AG09319 (cell line): ENCODE measurements at places on chromosomes 3 and 15.

GRCh38 chr15:31503758-31504461 is 177.3 kb downstream of the KLF13 start:
- no peak for DNase-seq

DNA sequence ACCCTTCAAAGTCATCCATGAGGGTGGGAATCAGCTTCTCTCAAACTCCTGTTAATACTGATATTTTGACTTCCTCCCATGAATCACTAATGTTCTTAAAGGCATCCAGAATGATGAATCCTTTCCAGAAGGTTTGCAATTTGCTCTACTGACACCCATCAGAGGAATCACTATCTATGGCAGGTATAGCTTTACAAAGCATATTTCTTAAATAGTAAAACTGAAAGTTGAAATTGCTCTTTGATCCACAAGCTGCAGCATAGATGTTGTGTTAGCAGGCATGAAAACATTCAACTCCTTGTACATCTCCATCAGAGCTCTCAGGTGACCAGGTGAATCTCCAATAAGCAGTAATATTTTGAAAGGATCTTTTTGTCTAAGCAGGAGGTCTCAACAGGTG is 66.3 kb downstream of the B3GNT5 start:
- DNase-seq, result no peak

GRCh38 chr3:131326307-131326706 is 55.3 kb upstream of the NUDT16 start:
- DNase-seq, result no peak

GRCh38 chr3:185058796-185059195 is 94.1 kb downstream of the C3orf70 start:
- no peak for DNase-seq

GRCh38 chr15:46556559-46557379 is 921.9 kb downstream of the SQOR start:
- DNase-seq, result no peak

DNA sequence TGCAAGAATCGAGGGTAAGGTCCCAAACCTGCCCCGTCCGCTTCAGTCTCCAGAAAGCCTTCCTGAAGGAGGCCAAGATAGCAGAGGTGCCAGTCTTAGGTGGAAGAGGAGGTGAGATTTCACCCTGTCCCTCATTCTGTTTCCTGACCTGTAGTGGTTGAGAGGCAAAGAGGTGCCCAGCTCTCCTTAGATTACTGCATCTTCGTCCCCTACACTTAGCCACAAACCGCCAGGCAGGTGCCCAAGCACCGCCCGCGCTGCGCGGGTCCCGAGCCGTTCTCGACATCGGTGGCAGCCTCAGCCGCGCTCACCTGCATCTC is 23.8 kb upstream of the POLG start:
- no peak for DNase-seq
